ENCODE measurements at places on chromosomes 4 and X.
A peak's percentile ranks its signal among the peaks of the same experiment; 100 is the strongest.

GRCh38 chr4:158793021-158793420 lies 24.2 kb downstream of the FNIP2 start:
- no peak for DNase-seq

DNA sequence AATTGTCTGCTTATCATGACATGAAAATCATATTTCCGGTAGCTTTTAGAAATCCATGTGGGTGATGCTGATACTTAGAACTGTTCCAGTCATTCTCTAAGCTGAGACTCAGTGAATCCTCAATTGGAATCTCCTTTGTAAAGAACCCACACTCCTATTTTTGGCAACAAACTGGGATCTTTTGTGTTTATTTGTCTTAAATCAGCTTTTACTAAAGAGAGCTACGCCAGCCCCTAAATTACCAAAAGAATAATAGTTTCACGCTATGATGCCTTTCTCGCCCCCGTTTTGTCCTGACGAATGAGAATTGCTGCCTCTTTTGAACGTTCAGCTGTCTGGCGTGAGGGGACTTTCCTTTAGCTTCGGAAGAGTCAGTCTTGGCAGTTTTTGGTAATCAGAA lies 195.9 kb downstream of the SHOX start:
- DNase-seq, result no peak

- DNase-seq, result no peak
These were observed 6.3 kb downstream of the AMMECR1 start for GRCh38 chrX:110311437-110312230.

DNA sequence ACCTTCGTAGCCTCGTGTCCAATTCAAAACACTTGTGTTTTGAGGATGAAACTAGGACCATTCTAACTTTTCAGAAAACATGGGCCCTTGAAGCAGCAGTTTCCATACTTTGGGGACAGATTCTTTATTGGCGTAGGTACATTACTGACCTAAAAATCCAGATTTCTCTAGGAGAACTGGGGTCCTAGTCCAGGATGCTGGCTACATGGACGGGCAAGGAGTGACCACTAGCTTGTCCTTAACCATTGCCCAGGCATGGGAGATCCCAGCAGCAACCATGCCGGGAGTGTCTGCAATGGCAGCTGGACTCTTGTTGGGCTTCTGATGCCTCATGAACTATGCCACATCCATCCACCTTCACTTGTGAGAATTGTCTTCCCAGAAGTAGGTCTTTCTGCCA lies 62.2 kb upstream of the WDR1 start:
- DNase-seq, result no peak

GRCh38 chrX:1391370-1391706 lies 575 bp downstream of the SLC25A6 start:
- DNase-seq, result no peak

DNA sequence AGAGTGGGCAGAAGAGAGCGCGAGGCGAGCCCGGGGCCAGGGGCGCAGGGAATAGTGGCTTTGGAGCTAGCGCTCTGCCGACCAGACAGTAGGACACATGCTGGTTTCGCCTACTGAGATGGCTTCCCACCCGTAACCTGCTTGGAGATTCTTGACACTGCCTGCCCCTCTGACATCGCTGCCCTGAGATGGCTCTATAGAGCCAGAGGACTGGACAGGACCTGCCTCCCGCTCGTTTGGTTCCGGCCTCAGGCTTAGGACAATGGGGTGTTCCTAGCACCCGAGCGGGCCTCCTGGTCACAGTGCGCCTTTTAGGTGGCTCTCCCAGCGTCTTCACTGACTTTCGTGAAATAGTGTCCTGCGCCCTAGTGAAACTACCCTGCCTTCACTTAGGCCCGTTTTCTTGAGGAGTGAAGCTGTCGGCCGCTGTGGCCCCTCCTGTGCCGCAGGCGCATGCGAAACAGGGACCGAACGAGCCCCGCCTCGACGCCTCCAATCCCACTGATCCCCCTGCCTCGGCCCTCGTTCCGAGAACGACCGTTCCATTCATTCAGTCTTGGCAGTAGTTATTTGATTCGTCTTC lies 608 bp downstream of the TAF1 start:
- DNase-seq, result peak; percentile 48
